ENCODE measurements at places on chromosomes 6 and 20. TPM values are rescaled to one million over a fixed set of nuclear protein-coding genes. Genes with fewer than 3 reads are reported as not detected.

- no peak for DNase-seq
These were observed 127.6 kb upstream of the FAM184A start for GRCh38 chr6:119205911-119206618.

- no peak for DNase-seq
These were observed 368.9 kb downstream of the UTRN start for GRCh38 chr6:144653885-144654505.

DNA sequence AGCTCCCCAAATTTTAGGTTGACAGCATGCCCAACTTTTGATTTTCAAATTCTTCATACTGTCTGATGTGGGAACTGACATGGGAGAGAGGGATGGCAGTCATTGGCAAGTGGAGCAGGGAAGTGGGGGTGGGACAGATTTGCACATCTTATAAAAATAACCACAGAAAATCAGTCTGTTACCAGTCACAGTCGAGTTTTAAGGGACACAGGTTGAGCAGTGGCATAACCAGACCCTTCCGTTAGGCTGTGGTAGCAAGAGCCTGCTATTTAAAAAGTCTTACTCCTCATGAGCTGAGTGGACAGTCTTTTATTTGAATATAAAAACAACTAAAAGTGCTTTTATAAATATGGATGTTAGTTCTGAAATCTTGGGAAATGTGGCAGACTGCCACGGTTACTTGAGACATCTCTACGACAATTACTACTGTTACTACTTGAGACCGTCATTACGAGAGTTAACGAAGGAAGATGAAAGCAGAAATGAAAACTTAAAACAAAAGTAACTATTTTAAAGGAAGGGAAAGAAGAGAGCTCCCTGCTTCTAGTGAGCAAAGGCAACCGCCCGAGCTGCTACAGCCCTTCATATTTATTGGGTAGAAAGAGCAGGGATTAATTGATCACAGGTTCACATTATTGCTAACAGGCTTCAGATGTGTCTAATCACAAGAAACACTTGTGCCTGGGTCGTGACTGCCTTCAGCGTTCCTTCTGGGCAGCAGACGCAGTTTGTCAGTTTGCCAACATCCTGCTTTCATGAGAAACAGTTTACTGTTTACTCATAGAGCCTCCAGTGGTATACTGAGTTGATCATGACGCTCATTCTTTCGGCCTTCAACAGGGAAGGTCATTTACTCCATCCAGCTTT lies 71.3 kb downstream of the EFHC1 start:
- no peak for DNase-seq

Gene BEND3
- 13.1 TPM for total RNA-seq

Gene EYA2
- not detected for total RNA-seq

- DNase-seq: no peak
These were observed 125.5 kb downstream of the ELOVL4 start for GRCh38 chr6:79821859-79822258.

Gene CGA
- not detected for total RNA-seq

DNA sequence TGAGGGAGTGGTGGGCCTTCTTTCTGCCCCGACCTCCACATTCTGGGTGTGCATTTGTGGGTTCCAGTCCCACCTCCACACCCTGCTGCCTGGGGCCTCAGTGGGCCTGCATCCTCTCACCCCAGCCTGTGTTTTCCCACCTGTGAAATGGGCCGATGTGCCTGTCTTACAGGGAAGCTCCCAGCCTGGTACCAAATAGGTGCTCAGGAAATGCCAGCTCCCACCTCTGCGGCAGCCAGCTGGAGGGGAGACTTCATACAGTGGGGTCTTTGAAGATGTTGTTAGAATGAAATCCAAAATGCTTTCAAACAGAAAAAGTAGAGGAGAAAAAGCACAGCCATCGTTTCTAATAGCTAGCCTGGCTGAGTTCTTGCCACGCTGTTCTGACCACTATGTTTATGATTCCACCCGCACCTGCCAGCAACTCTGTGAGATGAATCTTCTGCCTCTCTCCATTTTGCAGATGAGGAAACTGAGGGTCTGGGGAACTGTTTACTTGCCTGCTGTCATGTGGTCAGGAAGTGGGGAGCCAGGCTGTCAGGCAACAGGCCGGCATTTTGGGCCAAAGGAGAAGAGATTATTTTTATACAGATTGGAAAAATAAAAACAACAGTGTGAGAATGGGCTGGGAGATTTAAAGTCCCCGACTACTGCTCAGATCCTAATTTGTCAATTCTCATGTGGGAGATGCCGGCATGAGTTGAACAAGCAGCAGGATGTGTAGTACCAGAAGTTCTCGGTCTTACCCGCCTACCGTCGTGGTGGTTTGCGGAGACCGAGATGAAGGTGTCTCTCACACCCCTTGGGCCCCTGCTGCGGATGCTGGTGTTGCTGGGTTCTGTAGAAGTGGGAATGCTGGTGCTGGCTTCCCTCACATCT lies 4.6 kb downstream of the TMEM181 start:
- no peak for DNase-seq

GRCh38 chr20:62989201-62989601 lies 17.6 kb downstream of the BHLHE23 start:
- no peak for DNase-seq

DNA sequence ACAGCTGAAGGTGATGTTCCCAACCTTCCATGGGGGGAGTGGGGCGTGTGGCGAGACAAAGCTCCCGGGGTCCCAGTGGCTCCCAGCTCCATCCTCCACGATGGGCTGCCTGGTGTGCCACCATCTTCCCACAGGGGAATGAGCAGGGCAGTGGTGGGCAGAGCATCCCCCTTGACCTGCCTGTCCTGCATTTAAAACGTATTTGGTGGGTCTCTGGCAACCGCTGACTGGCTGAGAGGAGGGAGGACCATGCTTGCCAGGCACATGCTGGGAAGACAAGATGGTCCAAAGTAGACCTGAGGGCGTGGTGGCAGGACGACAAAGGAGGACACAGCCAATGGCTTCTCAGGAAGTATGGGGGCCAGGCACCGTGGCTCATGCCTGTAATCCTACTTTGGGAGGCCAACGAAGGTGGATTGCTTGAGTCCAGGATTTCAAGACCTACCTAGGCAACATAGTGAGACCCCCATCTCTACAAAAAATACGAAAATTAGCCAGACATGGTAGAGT lies 4.9 kb downstream of the TLDC2 start:
- DNase-seq: no peak

Gene GLP1R
- total RNA-seq: not detected

DNA sequence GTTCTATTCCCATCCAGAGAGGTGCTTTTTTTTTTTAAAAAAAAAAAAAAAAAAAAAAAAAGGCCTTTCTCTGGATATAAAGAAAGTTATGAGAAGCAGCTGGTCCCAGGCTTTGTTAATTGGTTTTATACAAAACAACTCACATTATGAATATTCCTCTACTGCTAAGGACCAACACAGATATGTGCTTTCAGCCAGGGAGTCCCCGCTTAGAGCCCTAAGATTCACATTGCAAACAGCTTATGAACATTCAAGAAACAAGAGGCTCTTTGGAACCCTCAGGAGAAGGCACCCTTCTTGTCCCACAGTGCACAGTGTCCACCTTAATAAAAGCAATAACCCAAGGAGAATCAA lies 53.5 kb upstream of the GPR31 start:
- no peak for DNase-seq

Gene PPIL6
- 1.3 TPM for total RNA-seq

Gene IL17F
- not detected for total RNA-seq

DNA sequence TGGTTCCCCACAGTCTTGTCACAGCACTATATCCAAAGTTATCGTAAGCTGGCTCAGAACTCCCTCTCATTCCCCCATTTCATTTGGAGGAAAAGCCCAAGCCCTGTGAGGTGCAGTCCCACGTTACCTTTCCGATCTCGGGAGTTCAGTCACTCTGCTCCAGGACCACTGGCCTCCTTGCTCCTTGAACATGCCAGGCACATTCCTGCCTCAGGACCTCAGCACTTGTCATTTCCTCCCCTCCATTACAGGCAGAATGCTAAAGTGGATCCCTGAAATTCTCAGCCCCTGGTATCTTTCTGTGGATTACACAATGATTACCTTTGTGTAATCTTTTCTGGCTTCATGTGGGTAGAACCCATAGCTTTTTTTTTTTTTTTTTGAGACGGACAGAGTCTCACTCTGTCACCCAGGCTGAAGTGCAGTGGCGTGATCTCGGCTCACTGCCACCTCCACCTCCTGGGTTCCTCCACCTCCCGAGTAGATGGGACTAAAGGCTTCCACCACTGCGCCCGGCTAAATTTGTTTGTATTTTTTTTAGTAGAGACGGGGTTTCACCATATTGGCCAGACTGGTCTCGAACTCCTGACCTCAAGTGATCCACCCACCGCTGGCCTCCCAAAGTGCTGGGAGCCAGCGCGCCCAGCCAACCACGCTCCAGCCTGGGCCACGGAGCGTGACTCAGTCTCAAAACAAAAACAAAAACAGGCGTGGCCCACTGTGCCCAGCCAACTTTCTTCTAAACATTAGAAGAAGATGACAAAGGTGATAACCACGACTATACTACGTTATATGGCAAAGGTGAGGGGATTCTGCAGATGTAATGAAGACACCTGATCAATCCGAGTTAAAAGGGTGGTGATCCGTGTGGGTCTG lies 4.0 kb upstream of the OXT start:
- no peak for DNase-seq

Gene ANKRD66
- not detected for total RNA-seq

Gene NNAT
- total RNA-seq: not detected

Gene ECT2L
- not detected for total RNA-seq

DNA sequence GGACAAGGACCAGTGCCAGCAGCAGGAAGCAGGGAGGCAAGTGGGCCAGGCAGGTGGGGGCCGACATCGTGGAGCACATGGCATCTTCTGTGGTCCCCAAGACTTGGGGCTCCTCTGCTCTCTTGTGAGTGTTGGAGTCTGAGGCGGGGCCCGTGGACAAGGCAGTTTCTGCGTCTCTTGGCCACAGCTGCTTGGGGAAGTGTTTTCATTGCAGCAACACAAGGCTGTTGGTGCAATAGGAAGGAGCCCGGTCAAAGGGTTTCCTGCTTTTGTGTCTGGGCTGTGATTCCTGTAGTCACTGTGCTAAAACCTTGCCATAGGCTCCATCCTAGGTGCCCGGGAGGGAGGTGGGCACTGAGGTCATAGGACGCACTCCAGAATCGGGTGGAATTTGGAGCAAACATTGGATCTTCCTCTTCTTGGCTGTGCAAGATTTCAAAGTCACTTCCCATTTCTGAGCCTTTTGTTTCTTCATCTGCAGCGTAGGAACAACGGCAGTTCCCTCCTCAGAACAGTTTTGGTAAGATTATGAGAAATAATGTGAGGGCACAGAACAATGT lies at the start of gene SIRPB2:
TSS of gene SIRPB2 (minus strand) at position 140 of the 560 bp plus-strand sequence. CDS start at position 79, 61 bp downstream.
- DNase-seq: no peak

DNA sequence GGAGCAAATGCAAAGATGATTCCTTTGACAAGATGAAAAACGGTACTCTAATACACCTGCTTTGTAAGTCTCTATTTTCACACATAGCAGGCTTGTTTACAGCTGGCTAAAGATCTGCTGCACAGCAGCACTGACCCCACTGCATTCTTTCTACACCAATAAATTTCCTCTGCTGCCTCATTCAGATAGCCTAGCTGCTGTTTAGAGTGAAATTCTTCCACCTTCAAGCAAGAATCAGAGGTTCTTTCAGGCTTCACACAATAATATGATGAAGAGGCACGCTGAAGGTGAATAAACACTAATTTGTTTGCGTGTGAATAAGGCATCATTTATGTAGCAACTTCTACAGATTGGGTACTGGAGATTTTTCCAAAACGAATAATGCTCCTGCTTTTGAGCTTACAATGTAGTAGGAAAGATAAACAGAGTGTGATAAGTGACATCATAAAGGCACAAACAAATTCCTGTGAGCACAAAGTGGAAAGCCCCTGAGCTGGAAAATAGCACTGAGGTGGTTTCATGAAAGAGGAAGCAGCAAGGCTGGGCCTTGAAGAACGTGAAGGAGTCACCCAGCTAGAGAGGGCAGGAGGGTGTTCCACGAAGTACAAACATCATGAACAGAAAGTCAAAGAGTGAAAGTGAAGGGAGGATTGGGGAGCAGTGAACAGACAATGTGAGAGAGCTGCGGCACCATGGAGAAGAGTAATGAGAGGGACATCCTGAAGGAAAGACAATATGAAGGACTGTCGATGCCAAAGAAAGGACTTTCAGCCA lies 543.4 kb downstream of the CD83 start:
- peak; percentile 79 for DNase-seq

DNA sequence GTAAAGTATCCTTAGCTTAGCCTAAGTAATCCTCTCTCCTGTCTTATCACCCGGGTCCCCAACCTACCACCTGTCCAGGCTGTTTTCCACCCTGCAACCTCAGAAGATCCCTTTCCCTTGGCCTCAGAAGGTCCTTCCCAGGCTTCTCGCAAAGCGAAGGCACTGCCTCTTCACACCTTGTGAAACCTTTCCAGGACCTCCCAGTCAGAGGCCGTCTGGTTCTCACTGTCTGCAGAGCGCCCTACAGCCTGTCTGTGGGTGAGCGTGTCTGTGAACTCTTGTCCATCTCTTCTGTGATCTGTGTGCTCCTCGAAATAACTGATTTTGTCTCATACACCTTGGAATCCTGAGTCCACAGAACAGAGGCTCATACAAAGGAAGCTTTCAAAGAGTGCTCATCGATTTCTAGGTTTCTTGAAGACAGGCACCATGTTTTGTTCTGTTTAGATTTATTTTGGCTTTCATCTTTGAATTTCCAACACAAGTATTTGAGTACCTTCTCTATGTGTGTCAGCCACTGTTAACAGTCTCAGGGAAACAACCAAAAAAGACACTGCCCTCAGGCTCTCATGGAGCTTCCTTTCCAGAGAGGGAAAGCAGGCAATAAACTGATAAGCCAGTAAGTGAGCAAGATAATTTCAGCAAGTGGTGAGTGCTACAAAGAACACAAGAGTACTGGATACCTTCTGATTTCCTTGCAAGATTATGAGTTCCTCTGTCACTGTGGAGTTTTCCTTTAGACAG lies 6.3 kb downstream of the PDE10A start:
- DNase-seq: no peak

Gene SAPCD1
- 66.8 TPM for total RNA-seq

Gene FOXQ1
- not detected for total RNA-seq

Gene PLTP
- total RNA-seq: 12.7 TPM

GRCh38 chr6:22043284-22043962 lies 253.4 kb downstream of the PRL start:
- no peak for DNase-seq

GRCh38 chr6:170505306-170505705 lies 47.8 kb downstream of the PSMB1 start:
- DNase-seq: no peak

DNA sequence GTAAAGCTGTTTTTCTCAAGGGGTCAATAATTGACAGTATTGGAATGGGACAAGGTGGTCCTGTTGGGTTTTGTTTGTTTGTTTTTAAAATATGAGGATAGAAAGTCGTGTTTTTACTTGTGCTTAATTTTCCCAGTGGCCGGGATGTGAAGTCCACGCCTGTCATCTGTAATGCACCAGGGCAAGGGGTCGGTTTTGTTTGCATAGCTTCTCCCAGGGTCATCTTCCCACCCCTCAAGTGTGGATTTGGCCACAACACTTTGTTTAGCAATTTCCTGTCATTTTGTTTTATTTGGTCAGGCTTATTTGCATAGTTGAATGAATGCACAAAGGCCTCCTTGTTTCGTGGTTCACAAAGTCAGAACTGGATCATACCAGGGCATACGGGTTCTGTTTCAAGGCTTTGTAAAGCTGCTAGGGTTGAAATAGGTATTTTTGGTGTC lies 29.8 kb downstream of the SYNJ2 start:
- DNase-seq: no peak

Gene DOK5
- total RNA-seq: not detected

Measured in OCI-LY7 (cell line).